ENCODE measurements at places on chromosomes 7 and 10.

DNA sequence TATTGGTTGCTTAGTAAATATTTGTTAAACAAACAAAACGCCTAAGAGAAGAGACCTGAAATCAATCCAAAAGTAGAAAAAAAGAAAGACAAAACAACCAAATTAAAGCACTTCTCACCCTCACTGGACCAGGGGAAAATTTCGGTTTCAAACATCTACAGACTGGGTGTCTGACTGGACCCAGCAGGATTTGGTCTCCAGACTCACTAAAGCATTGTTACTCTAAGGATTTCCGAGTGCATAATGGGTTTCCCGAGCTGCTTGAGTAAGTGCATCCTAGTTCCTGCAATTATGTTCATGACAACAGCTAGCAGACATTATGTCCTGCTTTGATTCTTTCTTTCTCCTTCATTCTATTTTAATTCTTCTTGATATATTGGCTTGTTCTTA, 51.8 kb upstream of the FAM3C start:
- DNase-seq: no peak

DNA sequence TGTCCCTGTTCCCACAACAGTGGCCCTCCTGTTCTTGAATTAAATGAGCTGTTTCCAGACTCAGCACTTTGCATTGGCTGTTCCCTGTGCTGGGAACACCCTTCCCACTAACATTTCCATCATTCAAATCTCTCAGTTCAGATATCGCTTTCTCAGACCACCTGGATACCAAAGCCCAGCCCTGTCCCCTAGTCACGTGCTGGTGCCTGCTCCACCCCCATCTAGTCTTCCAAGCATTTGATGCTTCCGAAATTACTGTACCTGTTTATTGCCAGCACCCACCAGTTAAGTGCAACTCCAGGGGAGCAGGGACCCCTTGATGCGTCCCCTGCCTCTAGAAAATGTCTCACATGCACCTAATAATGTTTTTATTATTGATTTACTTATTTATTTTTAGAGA, 3.0 kb upstream of the SLC29A4 start:
- DNase-seq: no peak

DNA sequence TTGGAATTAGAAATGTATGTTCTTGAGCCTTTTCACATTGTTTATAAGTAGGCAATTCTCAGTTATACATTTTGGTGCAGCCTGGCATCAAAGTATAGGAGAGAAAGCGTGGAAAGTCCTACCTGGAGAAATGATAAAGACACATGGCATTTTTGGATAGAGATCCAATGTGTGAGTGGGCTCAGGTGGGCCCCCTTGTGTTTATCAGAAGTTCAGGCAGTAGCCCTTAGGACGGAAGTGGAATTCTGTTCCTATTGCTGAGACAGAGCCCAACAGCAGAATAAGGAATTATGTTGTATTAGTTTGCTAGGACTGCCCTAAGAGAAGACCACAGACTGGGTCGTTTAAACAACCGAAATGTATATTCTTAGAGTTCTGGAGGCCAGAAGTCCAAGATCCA, 85.2 kb upstream of the AMPH start:
- DNase-seq: no peak

- DNase-seq: no peak
These were observed 147.9 kb downstream of the PLXNA4 start for GRCh38 chr7:132428247-132428919.

GRCh38 chr10:11828682-11829284, 5.6 kb downstream of the PROSER2 start:
- no peak for DNase-seq

DNA sequence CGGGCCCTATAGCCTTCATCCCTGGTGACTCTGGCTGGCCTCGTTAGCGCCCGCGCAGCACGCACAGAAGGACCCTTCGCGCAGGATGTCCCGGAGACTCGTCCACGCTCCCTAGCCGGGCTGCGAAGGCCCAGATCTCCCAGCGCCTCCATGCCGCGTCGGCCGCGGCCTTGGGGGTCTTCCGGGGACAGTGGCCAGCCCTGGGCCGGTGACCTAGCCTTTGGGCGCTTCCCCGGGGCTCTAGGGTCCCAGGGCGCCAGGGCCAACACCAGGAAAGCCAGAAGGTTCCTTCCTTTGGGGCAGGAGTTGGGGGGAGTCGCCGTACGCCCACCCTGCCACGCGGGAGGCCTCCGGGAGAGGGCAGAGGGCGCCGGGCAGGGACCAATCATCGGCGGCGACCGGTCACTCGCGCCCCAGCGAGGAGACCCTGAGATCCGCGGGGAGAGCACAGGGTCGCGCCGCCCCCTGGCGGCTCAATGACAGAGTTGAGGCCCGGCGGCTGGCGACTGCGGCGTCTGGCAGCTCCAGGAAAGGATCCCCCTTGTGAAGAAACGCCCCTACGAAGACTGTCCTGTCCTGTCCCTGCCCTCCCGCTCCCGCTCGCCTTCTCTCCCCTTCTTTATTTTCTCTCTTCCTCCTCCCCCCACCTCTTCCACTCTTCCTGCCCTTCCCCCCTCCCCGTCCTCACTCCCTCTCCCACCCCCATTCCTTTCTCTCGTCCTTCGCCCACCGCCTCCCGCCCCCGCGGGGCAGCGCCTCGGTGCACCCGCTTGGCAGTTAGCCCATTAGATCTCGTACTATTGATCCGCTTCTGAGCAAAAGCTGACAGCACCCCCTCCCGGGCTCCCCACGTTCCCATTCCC, 62.3 kb upstream of the LBX1 start:
- DNase-seq: peak; percentile 28
